Upper lobe of right lung (tissue), 1 donor: ENCODE measurements at places on chromosomes 1 and 21. TPM values are rescaled to one million over a fixed set of nuclear protein-coding genes. Genes with fewer than 3 reads are reported as not detected.

DNA sequence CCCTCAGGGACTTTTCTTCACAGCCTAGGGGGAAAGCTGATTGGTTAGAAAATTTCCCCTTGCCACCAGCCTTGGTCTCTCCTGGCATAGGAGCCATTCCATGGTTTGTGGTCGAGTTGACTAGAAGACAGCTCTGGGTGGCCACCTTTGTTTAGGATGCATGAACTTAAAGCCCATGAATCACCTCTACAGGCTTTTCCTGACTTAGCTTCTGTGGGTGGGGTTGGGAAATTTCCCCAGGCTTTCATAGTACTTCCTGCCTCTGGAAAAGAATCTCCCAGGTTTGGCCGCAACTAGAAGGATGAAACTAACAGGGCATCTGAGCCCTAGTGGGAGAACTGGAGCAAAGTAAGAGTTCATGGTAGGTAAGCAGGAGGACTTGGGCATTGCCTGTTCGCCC lies 72.6 kb downstream of the SNRPE start:
- no peak for DNase-seq

- no peak for DNase-seq
These were observed 50.8 kb downstream of the HS2ST1 start for GRCh38 chr1:86965012-86965826.

DNA sequence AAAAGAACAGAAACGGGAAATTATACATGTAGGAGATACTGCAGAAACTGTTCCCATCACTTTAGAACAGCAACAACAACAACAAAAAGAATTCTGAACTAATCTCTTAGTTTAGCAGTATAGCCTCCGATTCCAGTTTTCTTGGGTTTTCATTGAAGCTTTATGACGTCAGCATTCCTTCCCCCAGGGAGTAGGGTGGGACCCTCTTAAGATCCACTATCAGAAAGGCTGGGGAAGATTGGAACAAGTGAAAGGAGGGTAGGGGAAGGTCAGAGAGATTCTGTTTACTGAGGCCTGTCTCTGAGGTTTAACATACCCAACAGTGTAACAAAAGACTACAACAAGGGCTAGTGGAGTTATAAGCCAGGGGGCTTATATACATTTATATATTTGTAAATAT lies 121.4 kb upstream of the OLFM3 start:
- no peak for DNase-seq

DNA sequence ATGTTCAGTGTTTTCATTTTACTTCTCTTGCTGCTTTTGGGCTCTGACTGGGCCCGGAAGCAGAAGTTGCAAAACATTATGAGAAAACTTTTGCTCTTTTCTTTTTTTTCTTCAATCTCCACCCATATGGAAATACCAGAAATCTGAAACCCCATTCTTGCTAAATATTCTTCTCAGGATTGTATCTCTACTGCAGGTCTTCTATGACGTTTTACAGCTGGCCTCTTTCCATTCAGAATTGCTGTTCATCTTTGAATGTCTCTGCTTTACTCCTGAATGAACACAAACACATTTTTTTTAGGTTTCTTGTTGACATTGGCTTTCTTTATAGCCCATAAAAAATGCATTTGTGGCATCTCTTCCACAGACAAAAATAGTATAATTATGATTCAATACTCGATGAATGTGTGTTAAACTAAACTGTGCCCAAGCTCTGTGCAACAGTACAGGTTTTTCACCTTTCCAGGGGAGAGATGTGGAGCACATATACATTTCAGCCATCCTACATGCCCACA lies 18.8 kb downstream of the PTPRC start:
- DNase-seq = no peak

Gene FAM110D
- total RNA-seq = 6.9 TPM

Gene SPRR2B
- not detected for total RNA-seq

Gene FHL3
- 22.4 TPM for total RNA-seq
